ENCODE measurements at places on chromosomes 2 and 18.

GRCh38 chr2:69159986-69160385, 147.0 kb downstream of the ANTXR1 start:
- DNase-seq, result no peak

DNA sequence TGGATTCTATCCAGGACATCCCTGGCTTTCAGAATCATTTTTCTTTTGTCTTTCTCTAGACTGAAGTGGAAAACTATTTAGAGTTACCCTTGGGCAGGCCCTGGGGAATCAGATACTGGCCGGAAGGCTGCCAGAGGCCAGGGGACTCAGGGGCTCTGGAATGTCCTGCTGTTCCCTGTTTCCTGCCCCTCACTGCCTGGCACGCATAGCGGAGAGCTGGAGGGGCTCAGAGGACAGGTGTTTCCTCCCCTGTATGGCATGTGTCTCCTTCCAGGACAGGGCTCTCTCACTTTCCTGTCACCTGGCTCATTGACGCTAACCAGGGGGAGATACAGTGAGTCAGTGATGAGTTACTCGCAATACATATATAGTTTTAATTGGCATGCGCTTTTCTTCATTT, 38.8 kb downstream of the DYSF start:
- DNase-seq, result no peak

GRCh38 chr2:226185616-226186211, 613.9 kb downstream of the IRS1 start:
- peak; percentile 20 for DNase-seq

DNA sequence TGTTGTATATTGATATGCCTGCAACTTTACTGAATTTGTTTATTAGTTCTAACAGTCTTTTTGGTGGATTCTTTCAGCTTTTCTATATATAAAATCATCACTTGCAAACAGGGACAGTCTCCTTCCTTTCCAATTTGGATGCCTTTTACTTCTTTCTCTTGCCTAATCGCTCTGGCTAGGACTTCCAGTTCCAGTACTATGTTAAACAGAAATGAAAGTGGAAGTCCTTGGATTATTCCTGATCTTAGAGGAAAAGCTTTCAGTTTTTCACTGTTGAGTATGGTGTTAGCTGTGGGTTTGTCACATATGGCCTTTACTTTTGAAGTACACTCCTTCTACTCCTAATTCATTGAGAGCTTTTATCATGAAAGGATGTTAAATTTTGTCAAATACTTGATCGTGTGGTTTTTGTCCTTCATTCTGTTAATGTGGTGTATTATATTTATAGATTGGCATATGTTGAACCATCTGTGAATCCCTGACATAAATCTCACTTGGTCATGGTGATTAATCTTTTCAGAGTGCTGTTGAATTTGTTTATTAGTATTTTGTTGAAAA, 52.9 kb downstream of the REL start:
- DNase-seq, result no peak

DNA sequence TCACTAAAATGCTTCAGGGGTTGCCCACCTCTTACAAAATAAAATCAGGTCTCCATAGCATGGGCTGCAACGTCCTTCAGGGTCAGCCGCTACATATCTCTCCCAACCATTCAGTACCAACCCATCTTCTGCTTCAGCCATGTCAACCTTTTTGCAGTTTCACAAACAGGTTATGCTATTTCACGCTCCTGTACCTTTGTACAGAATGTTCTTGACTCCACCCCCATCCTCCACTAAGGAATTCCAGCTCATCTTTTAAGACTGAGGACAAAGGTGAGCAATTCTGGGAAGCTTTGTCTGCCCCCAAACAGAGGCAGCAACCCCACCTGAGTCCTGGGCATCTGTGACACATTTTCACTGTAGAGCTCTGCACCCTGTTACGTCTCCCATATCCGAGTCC, 8.8 kb upstream of the EVA1A start:
- no peak for DNase-seq

- DNase-seq, result no peak
Measured at GRCh38 chr18:3217948-3218647, 1.7 kb downstream of the MYOM1 start.

- no peak for DNase-seq
Measured at GRCh38 chr2:153986488-153987229, 114.9 kb downstream of the GALNT13 start.

DNA sequence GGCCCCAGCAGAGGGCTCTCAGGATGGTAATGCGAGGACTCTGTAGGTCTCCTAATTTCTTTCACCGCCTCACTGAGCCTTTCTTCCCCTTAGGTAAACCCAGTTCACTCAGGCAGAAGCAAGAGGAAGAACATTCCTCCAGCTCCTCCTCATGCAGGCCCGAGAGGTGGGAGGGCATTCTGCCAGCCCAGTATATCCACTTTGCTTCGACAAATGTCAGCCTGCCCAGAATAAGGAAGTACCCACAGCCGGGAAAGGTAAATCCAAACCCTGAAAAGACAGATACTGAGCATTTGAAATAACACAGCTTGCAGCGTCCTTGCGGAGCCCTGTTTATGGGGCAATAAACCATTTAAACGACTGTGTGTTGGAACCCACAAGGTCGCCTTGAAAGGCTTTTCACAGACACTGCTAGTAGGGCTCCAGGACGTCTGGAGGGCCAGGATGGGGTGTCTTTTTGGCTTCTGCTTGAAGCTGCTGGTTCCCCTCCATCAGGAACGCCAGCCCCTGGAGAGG, 63.0 kb upstream of the STPG4 start:
- DNase-seq, result peak; percentile 33

- no peak for DNase-seq
Measured at GRCh38 chr2:113966832-113967231, 76.9 kb downstream of the ACTR3 start.

GRCh38 chr2:210536973-210537650, 19.3 kb upstream of the CPS1 start:
- DNase-seq, result no peak

GRCh38 chr2:56671973-56672569, 488.3 kb downstream of the CCDC85A start:
- peak; percentile 19 for DNase-seq

GRCh38 chr2:109409321-109410038, 204.3 kb downstream of the SEPTIN10 start:
- peak; percentile 36 for DNase-seq

- DNase-seq, result no peak
Measured at GRCh38 chr2:138534791-138535190, 33.2 kb downstream of the SPOPL start.

GRCh38 chr2:182359990-182360662, 66.7 kb downstream of the PDE1A start:
- no peak for DNase-seq

- no peak for DNase-seq
Measured at GRCh38 chr2:70425682-70426301, 123.9 kb upstream of the FAM136A start.

DNA sequence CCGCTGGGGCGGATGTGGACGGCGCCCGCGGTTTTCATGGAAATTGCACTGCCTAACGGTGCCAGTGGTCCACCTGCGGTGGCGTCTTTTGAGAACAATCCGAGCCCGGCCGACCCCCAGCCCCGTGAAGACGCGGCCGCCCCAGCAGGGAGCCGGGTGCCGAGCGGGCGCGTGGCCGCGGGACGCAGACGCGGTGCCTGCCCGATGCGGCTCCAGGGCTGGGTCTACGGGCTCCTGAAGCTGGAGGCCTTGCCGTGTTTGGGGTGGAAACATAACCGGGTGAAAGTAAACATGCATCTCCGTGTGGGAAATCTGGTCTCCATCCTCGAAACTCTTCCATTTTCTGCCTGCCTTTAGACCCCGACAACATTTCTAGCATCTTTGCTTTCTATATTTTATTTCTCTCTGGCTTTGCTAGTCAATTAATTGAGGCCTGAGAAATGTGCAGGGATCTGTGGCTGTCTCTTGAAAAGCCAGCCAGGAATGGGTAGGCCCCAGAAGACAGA, 572 bp downstream of the INPP4A start:
- peak; percentile 68 for DNase-seq

All from NB4 (cell line).